Mucosa of gallbladder (tissue), 1 donor: ENCODE measurements at places on chromosomes 6 and 20. TPM values are rescaled to one million over a fixed set of nuclear protein-coding genes. Genes with fewer than 3 reads are reported as not detected.

The SLC23A2 gene
- total RNA-seq: 15.1 TPM

The LY6G5C gene
- 5.2 TPM for total RNA-seq

The FNDC1 gene
- 2.3 TPM for total RNA-seq

The B4GALT5 gene
- total RNA-seq: 62.2 TPM

The ANGPT4 gene
- total RNA-seq: 0.20 TPM

The TRIM10 gene
- 5.4 TPM for total RNA-seq

The TNF gene
- total RNA-seq: 6.6 TPM

The ZNF311 gene
- 2.8 TPM for total RNA-seq

The BPIFA1 gene
- total RNA-seq: not detected

The POPDC3 gene
- 0.26 TPM for total RNA-seq

The COL10A1 gene
- 0.09 TPM for total RNA-seq

The AVP gene
- not detected for total RNA-seq

The CLPSL2 gene
- total RNA-seq: not detected

The SASH1 gene
- 24.3 TPM for total RNA-seq

The DEFB124 gene
- total RNA-seq: 0.81 TPM

The SLC24A3 gene
- 19.9 TPM for total RNA-seq

The MRPS18A gene
- total RNA-seq: 44.3 TPM

The SLC12A5 gene
- 0.32 TPM for total RNA-seq

The DPPA5 gene
- total RNA-seq: not detected

The PROKR2 gene
- not detected for total RNA-seq

The FITM2 gene
- 10.9 TPM for total RNA-seq

The BPI gene
- 0.72 TPM for total RNA-seq

The RHAG gene
- 0.52 TPM for total RNA-seq

The MCHR2 gene
- total RNA-seq: not detected

The DUSP22 gene
- total RNA-seq: 36.4 TPM

The UNC5CL gene
- 26.4 TPM for total RNA-seq
